ENCODE measurements at places on chromosomes 4 and X.

- no peak for DNase-seq
These were observed 1190.2 kb upstream of the AGA start for GRCh38 chr4:178632415-178632814.

DNA sequence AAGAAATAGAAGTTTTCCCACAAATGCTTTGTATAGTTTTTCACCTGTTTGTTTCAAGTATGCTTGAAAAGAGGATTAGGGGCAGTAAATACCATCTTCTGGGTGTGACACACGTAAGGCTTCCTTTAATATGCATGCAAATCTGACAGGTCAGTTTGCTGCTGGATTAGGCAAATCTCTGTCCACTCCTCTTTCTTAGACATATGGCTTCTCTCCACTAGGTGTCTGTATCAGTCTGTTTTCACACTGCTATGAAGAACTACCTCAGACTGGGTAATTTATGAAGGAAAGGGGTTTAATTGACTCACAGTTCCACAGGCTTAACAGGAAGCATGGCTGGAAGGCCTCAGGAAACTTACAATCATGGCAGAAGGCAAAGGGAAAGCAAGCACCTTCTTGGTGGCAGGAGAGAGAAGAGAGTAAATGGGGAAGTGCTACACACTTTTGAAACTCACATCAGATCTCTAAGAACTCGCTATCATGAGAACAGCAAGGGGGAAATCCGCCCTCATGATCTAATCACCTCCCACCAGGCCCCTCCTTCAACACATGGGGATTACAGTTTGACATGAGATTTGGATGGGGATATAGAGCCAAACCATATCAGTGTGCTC, 66.9 kb downstream of the TAB3 start:
- DNase-seq: no peak

DNA sequence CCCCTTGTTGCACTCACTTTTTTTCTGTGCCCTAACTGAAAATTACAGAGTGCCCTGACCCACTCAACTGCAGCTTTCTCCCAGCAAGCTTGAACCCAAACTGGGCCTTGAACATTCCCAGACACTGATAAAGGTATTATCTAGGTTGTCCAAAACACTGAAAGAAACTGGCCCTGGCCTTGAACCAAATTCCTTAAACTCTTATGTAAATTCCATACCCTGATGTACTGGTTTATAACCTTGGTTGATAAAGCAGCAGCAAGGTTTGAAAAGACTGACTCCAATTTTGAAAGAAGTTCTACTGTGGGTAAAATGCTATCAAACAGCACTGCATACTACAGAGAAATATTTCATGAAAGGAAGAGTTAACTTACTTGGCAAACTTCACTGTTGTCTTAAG, 125.6 kb downstream of the PHF8 start:
- no peak for DNase-seq

- DNase-seq: no peak
These were observed 37.2 kb downstream of the ADAMTS3 start for GRCh38 chr4:72531768-72532290.

DNA sequence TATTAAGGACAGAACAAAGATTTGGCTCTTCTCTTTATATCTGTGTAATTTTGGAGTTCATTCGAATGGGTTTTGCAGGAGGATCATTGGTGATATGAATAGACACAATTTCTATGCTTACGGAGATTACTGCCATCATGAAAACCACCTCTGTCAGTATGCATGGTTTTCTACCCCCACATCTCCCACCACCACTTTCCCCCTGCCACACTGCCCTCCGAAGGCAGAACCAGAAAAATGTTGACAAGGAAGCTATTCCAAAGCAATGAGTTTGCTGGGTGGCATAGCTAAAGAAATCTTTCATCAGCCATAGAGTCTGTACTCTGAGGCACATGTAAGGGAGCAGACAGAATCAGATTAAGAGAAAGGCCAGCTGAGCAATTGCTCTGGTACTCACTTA, 567.3 kb upstream of the ACTRT1 start:
- no peak for DNase-seq

- no peak for DNase-seq
These were observed 152.7 kb downstream of the GABRG1 start for GRCh38 chr4:45971108-45971507.
